ENCODE measurements at places on chromosomes 16 and 17.

- DNase-seq, result no peak
Measured at GRCh38 chr16:10579965-10580882, at the start of gene EMP2. TSS of gene EMP2 (minus strand) at chr16:10580598. CDS start at chr16:10547617, 32,981 bp downstream.

GRCh38 chr16:8552487-8553221, 37.7 kb downstream of the TMEM114 start:
- DNase-seq, result no peak

GRCh38 chr17:6651919-6652452, 424 bp downstream of the C17orf100 start:
- DNase-seq, result no peak

DNA sequence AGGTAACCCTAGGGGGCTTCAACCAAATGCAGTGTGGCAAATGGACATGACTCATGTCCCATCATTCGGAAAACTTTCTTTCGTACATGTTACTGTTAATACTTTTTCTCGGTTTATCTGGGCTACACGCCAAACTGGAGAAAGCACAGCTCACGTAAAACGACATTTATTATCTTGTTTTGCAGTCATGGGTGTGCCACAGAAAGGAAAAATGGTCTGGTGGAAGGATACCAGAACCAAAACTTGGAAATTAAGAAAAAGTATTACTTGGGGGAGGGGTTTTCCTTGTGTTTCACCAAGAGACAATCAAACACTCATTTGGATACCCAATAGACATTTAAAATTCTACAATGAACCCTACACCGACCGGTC, 23.6 kb downstream of the ALOX15B start:
- no peak for DNase-seq

GRCh38 chr17:64097196-64097936, 32.6 kb downstream of the ERN1 start:
- peak; percentile 8 for DNase-seq

GRCh38 chr16:66484453-66485213, 57.5 kb downstream of the BEAN1 start:
- DNase-seq, result no peak

DNA sequence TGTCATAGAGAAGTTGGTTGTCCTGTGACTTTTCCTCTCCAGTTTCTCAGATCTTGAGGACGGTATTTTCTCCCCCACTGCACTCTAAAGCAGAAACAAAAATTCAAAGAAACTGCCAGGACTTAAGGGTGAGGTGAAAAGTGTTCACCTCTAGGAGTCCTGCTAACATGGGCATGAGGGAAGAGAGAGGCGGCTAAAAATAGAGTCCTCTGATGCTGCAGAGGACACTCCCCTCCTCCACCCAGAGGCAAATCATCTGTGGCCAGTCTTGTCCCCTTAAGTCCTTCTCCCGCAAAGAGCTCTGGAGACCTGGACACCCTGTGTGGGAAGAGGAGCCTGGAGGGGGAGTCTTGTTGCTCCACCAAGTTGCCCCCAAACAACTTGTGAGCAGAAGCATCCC, 4.7 kb upstream of the DDX19A start:
- no peak for DNase-seq

- no peak for DNase-seq
Measured at GRCh38 chr17:81581758-81582157, 29.6 kb upstream of the FAAP100 start.

DNA sequence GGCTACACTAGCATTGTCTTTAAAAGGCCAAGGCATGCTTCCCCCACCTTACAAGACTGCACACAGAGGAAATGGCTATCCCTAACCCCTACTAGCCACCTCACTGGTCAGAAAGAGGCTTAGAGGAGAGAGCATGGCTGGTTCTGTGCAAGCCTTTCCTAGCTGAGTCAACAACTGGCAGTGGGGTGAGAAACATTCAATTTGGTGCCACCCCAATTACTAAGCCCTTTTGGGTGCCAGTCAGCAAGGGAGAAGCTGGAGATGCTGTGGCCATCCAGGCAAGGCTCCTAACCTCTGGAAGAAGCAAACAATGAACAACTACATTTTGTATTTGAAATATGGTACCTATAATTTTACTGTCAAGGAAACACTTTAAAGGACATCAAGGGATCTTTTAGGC, 4.7 kb upstream of the KAT7 start:
- DNase-seq, result no peak

DNA sequence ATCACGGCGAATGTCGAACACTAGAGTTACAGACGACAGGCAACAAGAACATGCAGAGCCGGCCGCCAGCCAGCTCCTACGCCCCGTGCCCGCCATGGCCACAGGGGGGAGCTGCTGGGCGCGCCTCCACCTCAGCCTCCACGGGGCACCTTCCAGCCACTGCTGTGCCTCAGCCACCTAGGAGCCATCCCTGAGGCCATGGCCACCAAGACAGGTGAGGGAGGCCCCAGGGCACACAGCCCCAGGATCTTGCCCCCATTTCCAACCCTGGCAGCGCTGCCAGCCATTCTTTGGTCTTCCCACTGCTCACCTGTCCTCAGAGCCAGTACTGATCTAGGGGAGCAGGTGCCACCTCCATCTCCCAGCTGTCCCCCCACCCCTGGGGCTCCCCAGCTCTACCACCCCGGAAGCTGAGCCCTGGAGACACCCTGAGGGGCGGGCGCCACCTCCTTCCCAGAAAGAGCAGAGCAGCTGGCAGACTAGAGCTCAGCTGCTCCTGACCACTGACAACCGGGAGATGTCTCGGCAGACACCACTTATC, 11.8 kb downstream of the GNPTG start:
- DNase-seq, result peak; percentile 57

GRCh38 chr16:28311913-28312312, 19.6 kb downstream of the SBK1 start:
- no peak for DNase-seq

DNA sequence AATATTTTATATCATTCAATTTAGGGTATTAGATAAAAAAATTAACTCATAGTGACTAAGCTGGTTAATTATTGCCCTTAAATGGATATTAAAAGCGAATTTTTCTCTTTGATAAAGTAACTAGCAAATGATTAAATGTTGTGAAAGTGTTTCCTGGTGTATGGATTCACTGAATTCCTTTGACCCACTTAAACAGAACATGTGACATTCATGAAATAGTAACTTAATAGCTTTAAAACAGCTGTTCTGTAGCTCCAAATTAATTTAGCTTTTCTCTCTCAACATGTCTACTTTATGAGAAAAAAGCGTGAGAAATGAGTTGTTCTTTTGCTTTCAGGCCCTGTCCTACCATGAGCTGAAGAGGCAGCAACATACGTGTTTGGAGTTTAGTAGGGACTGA, 36.4 kb upstream of the APPBP2 start:
- DNase-seq, result no peak

DNA sequence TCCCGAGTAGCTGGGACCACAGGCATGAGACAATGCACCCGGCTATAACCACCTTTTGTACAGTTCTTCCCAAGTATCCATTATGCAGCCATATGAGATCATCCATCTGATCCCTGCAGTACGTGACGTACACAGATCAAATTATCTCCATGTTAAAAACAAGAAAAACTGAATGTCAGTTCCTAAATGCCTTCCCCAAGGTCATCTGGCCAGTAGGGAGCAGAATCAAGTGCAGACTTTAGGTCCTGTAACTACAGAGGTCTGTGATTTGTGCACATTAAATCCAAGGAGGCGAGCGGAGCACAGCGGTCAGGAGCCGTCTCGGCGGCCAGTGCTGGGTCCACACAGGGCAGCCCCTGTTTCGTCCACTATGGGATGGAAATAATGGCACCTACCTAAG, 23.7 kb downstream of the ZCCHC14 start:
- DNase-seq, result no peak

- DNase-seq, result no peak
Measured at GRCh38 chr17:30922235-30923030, 688 bp downstream of the ADAP2 start.

DNA sequence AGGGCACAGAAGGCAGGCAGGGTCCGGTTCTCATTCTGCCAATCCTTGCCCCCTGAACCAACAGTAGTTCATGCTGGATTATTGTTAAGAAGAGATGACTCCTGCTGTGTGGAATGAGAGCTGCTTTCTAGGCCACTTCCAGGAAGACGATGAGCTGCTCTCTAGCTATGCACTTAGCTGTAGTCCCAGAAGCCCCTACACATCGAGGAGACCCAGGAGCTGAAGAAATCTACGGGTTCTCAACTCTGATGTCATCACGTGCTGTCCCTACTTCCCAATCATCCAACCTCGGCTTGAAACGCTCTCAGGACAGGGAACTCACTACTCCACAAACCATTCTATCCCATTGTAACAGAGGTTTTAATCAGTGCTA, 29.0 kb upstream of the EMP2 start:
- no peak for DNase-seq

DNA sequence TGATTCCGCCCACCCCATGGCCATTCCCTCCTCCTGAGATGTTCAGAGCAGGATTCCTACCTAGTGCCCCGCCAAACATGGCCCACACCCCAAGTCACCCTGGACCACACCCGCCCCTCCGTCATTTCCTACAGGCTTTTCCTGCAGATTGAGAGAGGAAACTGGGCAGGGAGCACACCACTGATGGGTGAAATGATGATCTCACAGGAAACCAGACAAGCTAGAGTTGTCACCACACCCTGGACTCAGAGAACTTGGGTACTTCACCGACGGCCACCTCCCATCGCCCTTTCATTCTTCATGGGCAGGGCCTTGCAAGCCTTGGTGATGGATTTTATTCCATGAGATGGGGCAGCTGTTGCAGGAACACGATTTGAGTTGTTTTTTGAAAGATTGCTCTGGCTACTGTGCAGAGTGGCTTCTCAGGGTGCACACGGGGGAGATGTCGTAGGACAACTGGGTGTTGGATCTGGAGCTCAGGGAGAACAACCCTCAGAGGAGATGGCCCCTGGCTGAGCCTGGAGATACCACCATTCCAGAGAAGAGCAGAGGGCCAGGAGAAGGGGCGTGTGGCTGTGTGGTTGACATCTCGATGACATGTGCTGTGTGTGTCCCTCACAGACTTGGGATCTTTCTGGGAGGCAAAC, 7.4 kb upstream of the B9D1 start:
- DNase-seq, result no peak

GRCh38 chr17:18074566-18075272, 13.0 kb upstream of the DRG2 start:
- no peak for DNase-seq

DNA sequence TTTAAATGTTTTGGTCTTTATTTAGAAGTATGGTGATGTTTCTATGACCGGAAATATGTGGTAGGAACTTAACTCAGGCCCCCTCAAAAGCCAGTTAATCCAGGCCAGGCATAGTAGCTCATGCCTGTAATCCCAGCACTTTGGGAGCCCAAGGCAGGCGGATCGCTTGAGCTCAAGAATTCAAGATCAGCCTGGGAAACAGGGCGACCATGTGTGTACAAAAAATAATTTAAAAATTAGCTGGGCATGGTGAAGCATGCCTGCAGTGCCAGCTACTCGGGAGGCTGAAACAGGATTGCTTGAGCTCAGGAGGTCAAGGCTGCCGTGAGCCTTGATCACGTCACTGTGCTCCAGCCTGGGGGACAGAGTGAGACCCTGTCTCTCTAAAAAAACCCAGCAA, 10.3 kb downstream of the RSL1D1 start:
- DNase-seq, result no peak

DNA sequence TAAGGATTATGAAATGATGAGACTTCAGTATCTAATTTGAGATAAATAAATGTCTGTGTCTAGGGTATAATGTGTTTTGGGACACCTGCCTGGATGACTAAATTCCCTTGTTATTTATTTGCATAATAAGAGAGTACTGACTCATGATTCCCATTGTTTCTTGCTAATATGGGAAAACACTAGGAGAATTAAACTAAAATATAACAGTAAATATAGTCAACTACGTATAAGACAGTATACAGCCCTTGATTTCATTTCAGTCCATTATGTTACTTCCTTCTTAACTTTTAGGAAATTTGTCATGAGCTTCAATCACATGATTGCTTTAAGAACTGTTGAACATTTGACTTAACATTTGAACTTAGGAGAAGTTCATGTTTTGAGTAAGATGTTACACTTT, 62.4 kb downstream of the VMP1 start:
- no peak for DNase-seq

- DNase-seq, result no peak
Measured at GRCh38 chr17:52149626-52150025, 8.9 kb downstream of the CA10 start.

DNA sequence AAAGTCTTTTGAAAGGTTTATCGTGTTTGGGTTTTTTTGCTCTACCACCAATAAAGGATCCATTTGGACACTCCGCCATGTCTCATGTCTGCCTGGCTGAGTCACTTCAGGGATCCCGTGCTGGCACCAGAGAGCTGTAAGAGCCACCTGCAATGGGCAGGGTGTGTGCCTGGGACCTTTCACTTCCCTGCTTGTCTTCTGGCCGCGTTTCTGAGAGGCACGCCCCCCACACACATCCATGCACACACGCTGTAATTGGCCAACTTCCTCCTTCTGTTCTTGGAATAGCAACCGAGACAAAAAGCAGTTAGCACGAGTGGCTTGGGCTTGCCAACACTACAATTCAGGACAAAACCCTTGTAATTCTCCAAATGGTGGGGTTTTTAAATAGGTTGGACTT, 9.8 kb upstream of the SOST start:
- DNase-seq, result no peak

DNA sequence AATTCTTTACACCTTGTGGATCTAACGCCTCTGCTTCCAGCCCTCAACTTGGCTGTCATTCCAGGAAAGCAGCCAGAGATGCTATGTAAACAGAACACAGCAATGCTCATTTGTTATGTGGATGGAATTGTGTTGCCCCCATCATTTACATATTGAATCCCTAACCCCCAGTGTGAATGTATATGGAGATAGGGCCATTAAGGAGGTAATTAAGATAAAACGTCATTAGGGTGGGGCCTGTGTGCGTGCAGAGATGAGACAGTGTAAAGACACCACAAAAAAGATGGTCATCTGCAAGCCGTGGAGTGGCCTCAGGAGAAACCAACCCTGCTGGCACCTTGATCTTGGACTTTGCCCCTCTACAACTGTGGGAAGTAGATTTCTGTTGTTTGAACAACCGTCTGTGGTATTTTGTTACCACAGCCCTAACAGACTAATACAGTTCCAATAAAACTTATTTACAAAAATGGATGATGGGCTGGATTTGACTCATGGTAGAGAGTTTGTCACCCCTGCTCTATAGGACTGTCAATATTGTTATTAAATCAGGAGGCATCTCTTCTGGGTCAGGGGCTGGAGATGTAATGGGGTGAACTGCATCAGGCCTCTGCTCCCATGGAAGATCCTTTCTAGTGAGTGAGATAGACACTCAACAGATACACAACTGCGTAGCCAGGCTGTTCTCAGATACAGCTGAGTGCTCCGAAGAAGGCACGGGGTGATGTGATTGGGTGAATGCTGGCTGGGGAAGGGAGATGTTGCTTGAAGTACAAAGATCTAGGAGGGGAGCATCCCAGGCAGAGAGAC, 339.0 kb downstream of the SNX29 start:
- DNase-seq, result peak; percentile 94

GRCh38 chr16:10206865-10207264, 24.6 kb upstream of the GRIN2A start:
- no peak for DNase-seq
